ENCODE measurements at places on chromosomes 6 and 20.

DNA sequence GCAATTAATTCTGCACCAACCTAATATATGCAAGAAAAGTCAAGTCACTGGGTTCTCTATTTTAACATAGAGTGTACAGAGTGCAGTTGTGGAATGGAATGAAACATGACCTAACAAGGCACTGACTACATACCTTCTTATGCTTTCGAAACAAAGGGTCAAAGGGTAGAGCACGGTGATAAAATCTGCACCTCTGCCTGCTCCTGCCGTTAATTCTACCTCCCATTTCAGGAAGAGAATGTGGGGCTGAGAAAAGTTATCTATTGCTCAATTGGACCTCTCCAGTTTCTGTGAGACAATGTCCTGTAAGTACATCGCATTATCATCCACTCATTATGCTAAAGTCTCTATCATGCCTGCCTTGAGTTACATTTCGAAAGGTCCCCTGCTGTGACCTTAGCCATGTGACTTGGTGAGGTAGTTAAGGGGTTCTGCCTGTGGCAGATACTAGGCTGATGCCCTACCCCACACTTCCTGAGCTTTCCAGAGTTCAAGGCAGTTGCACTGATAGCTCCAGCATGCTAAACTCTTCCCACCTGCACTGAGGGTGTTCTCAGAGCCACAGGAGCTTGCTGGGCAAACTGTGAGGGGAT, 14.0 kb upstream of the MOCS1 start:
- no peak for DNase-seq

GRCh38 chr6:43838276-43839036, 68.4 kb downstream of the VEGFA start:
- DNase-seq, result no peak

GRCh38 chr6:166958926-166959861, 2.8 kb upstream of the RNASET2 start:
- no peak for DNase-seq

GRCh38 chr6:53070806-53071205, 5.6 kb downstream of the FBXO9 start:
- no peak for DNase-seq

DNA sequence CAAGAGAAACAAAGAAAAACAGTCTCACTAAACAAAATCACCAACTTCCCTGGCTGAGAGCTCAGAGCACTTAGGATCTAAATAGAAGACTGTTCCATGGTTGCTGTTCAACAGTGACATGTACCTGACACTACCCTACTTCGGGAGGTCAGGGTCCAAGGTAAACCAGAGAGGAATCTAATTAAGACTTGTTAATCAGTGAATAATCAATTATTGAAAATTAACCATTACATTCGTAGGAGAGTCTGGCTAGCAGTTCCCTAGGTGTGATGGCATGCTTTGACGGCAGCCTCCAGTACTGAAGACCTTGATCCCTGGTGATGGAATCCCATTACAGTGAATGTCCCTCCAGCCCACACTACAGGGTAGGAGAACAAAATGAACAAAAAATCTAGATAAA, 154.0 kb upstream of the AFDN start:
- DNase-seq, result no peak

DNA sequence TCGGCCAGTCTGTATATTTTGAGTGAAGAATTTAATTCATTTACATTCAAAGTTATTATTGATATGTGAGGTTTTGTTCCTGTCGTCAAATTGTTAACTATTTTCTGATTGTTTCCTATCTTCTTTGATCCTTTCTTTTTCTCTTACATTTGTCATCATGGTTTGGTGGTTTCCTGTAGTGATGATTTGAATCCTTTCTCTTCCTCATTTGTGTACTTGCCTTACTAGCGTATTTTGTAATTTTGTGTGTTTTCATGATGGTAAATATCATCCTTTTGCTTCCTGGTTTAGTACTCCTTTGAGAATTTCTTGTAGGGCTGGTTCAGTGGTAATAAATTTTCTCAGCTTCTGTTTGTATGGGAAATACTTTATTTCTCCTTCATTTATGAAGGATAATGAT, 151.7 kb upstream of the CEP162 start:
- no peak for DNase-seq

GRCh38 chr20:44684047-44684967, 30.9 kb upstream of the CCN5 start:
- no peak for DNase-seq

DNA sequence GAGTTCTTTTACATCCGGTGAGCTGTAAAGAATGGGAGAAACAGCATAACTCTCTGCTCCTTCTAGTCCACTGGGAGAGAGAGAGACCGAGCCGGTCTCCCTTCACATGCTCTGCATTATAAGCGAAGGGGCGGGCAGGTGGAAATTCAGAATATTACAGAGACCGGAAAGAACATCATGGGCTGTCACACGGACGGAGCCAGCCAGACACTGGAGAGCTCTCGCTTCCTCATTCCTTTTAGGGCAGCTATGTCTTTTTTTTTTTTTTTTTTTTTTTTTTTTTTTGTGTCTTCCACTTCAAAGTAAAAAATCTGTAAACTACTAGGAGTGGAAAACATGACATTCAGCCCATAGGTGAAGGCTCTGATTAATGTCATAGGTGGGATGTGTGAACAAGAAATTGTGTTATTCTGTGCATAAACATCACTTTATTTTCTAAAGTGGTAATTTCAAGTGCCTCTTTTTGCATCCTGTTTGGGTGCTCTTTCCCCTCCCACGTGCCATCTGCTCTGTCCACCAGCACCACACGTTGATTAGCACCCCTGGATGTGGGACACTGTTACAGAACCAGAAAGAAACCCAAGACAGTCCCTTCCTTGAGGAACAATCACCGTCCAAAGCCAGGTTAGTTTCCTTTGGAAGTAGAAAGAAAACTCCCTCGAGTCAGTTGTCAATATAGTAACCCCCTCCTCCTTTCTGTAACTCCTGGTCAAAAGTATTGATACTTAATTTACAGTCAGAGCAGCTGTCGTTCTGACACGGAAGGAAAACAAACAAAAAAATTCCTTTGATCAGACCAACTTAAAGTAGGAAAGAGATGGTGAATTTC, at the start of gene TAGAP:
Gene TAGAP, minus strand, starts transcription at position 93 of the 829 bp plus-strand sequence. CDS start 845 bp downstream, outside the sequence.
- DNase-seq, result no peak

GRCh38 chr20:19981031-19981451, 36.1 kb upstream of the NAA20 start:
- no peak for DNase-seq

GRCh38 chr6:14734052-14734415, 511.8 kb upstream of the JARID2 start:
- no peak for DNase-seq

GRCh38 chr6:16158943-16159557, 30.2 kb downstream of the MYLIP start:
- DNase-seq, result no peak

DNA sequence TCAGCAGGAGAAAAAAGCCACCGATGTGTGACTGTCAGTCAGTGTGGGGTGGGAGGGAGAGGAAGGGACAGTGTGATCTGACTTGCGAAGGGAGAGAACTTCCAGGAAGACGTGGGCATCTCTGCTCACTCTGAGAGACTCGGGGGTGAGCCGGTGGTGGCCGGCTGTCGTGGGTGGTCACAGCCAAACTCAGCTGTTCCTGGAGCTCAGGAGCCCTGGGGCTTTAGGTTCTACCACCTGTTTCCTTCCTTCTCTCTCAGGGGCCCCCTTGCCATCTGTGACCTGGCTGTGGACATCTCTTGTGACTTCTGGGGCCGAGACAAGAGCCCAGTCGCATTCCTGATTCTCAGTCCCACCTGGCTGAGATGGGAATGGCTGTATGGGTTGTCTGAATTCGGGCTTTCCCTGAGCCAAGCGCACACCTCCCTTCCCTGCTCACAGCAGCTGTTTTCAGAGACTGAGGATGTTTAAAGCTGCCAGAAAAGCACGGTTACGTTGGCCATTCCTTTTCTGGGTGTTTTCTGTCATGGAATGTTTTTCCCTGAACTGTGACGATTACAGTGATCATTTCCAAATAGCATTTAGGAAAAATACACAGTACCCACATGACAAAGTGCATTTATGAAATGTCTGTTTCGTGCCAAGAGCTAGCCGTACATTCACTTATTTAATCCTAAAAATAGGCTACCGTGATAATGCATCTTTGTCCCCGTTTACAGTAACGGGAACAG, 36.5 kb downstream of the SYNJ2 start:
- no peak for DNase-seq

GRCh38 chr6:36069573-36069972, 42.0 kb downstream of the MAPK14 start:
- no peak for DNase-seq

DNA sequence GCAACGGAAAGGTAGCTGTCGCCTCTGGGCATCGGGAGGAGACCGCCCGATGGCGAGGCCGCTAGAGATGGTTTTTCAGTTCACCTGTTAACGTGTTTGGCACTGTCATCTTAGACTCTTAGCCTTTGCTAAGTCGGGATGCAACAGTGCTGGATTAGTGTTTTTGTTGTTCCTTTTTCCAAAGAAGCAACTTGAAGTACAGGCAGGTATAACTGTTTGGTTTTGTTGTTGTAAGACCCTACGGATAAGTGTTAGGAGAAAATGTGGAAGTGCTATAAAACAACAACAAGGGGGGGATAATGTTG, 723 bp downstream of the MANEA start:
- peak; percentile 40 for DNase-seq

DNA sequence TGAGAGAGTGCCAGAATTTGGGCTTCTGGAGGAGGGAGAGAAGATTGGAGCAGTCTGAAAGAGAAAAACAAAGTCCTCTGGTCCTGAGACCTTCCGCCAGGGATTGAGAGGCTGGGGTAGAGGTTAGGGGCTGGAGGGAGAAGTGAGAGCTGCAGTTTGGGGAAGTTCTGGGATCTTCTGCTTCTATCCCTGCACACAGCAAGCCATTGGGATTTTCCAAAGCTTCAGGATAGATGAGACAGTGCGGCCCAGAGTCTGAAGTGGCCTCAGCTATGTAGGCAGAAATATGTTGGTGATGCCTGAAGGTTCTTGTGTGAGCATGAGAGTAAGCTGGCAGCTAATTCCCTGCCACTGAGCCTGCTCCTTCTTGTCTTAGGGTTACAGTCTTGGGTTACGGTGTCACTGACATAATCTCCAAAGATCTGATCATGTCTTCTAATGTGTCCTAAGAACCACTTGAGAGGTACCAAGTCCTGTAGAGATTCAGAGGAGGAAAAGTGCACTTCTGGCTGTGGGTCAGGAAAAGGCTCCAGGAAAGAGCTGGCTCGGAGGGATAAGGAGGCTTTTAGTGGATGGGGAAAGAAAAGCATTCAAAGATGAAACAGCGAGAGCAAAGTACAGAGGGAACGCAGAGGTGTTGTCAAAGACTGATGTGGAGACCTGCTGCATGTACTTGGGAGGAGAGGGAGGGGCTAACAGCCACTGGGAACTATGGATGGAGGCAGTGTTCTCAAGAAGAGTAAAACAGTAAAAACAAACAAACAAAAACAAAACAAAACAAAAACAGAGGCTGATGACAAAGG, 131.1 kb upstream of the MYLIP start:
- DNase-seq, result no peak

DNA sequence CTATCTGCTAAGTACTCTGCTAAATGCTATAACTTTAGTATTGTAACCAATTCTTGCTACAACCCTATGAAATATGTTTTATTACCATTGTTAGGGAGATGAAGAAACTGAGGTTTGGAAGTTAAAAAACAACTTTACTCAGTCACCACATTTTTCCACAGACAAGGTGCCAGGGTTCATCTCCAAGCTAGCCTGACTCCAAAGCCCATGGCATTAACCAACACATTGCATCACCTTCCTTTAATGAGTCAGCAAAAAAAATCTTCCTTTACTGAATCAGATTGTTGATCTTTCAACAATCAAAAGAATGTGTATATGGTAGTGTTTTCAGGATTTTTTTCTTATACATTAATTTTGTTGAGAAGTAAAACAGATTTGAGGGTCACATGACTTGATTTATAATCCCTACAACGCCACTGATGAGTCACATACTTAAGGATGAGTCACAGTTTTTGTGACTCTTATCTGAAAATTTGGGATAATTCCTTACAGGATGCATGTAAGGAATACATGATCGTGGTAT, 41.5 kb downstream of the MAN1A1 start:
- DNase-seq, result no peak

- DNase-seq, result no peak
Measured at GRCh38 chr6:140360651-140361050, 986.2 kb upstream of the CITED2 start.

- DNase-seq, result no peak
Measured at GRCh38 chr6:118313208-118313607, 234.9 kb upstream of the PLN start.

DNA sequence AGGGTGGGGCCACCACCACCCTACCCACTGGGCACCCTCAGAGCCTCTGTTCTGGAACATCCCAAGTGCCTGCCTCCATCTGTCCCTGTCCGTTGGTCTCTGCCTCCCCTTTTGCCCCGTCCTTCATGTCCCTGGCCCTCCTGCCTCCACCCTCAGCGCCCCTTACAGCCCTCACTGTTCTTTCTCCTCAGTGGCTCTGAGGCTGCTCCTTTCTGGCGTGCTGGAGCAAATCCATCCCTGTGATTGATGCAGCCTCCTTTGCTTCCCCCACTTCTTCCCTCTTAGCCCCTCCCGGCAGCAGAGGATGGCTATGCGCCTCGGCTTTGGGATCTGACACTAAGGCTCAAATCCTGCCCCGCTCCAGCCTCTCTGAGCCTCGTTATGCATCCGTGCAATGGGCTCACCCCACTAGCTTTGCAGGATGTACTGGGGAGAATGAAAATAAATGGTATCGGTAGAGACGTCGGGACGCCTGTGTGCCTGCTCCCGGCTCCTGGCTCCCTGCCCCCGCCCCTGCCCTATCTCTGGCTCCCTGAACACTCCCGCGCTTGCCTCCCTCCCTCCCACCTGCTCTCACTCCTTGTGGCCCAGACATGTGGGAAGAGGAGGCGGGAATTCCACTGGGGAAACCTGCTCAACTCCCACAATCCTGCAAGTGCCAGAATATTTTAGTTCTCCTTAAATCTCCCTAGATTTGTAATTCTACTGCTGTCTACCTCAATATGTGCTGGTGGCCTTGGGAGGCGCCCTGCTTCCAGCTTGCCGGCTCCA, 13.1 kb downstream of the VSTM2L start:
- no peak for DNase-seq

- DNase-seq, result no peak
Measured at GRCh38 chr6:98384801-98385200, 449.6 kb upstream of the POU3F2 start.

DNA sequence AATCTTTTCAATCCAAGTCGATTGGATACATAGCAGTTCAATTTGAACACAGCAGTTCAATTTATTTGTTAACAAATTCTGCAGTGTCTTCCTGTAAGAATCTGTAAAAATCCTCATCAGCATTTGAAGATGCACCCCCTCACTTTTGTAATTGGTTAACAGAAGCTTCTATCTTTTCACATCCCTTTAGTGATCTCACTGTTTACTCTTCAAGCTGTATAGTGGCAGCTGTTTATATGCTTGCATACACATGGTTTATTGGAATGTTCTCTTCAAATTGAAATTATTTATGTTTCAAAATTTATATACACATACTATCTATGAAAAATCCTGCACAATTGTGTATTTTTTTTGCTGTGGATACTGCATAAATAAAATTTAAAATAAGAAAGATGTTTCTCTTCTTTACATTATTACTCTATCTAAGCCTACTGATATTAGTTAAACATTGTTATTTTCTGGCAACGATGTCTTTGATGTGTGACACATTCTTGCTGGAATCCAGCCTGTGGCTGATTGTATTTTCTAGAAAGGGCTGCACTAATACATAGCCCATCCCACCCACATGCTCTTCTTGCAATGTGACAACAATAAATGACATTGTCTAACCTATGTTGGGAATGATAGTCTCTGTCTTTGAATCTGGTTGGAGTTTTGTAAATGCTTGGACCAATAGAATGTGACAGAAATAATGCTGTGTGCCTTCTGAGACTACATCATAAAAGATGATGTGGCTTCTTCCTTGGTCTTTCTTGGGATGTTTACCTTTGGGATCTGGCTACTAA, 573.0 kb downstream of the CD109 start:
- no peak for DNase-seq
